Stimulated activated CD4-positive, alpha-beta T cell treated with anti-CD3 and anti-CD28 coated beads, TNF-alpha, amount 100 ng/mL, for 1 hour (primary cell): ENCODE measurements at places on chromosomes 6 and 20.

GRCh38 chr6:159819932-159820640 is 20.0 kb downstream of the PNLDC1 start:
- no peak for DNase-seq

DNA sequence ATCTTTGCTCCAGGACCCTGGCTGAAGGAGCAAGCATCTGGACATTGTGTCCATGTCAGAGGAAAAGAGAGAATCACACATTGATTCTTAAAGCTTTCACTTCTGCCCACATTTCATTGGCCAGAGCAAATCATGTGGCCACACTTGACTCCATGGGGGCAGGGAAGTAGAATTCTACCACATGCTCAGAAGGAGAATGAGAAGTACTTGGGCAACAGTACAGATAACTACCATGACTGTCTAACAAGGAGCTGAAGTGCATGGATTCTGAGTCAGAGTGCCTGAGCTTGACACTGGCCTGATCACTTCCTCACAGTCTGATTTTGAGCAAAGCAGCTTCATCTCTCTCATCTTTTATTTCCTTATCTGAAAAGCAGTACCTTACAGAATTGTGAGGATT is 38.6 kb downstream of the GHRH start:
- DNase-seq = no peak

DNA sequence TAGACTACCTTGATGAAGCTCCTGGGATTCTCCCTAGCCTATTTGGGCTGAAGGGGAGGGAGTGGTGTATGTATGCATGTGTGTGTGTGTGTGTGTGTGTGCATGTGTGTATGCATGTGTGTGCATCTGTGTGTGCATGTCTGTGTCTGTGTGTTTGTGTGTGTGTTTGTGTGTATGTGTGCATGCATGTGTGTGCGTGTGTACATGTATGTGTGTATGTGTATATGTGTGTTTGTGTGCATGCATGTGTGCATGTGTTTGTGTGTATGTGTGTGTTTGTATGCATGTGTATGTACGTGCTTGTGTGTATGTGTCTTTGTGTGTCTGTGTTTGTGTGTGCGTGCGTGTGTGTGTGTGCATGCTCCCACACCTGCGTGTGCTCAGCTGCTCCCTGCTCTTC is 15.4 kb downstream of the FGD2 start:
- no peak for DNase-seq

GRCh38 chr20:62696434-62696957 is 12.1 kb upstream of the NTSR1 start:
- DNase-seq = no peak

- no peak for DNase-seq
Measured at GRCh38 chr6:144438103-144438502, 153.0 kb downstream of the UTRN start.

GRCh38 chr20:640674-641515 is 12.1 kb downstream of the SRXN1 start:
- no peak for DNase-seq
